ENCODE measurements at places on chromosomes 7 and 10.

DNA sequence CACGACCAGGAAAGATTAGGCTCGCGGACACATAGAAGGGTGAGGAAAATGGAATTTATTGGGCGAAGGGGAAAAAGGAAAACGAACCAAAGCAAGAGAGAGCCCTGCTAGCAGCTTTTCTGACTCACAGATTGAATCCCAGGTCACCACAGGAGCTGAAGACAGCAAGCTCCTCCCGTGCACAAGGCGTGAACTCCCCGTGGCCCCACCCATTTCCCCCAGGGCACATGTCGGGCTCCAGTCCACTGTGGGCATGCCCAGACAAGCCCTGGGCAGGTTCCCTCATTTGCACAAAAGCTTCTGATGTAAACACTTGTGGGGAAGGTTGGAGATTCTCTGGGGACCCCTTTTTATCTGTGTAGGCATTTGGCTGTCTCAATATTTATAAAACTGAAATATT, 582.4 kb downstream of the SUGCT start:
- DNase-seq, result peak; percentile 30
- no peak overlapping the region for H3K4me3 ChIP-seq
- H3K36me3 ChIP-seq, result no peaks in the 10 kb centered on the region
- H3K27me3 ChIP-seq, result no peaks in the 10 kb centered on the region
- peaks cover 5% of the 10 kb centered on the region for H3K4me1 ChIP-seq

DNA sequence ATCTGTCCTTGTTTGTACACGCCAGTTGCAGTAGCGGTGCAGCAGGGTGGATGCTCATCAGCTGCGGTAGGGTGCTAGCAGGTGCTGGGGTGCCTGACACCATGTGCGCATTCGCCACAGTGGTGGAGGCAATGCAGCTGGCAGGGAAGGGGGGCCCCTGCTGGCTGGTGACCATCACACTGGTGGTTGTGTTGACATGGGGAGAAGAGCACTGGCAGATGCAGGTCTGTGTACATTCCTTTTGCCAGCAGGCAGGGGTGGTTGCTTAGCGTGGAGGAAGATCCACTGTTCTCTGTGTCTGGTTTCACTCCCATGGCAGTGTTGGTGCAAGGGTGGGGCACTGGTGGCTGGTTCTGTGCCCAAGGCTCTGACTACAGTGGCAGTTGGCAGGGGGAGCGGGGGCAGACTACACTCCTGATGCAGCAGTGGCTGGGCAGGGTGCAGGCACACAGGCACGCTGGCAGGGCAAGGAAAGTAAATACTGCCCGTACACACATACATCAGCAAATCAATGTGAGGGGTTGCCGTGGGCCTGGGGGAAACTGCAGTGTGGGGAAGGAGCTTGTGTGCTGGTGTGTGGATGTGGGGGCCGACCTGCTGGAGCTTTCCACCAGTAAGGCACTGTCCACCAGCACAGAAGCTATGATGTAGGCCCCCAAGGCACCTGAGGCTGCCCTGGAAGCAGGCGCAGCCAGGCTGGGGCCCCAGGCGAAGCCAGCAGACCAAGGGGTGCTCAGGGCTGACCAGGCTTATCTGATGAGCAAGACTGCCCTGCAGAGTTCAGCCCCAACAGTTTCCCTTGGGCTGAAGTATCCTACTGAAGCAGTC, 87.2 kb upstream of the UNC5B start:
- H3K36me3 ChIP-seq, result no peaks in the 10 kb centered on the region
- H3K4me3 ChIP-seq, result no peak overlapping the region
- H3K4me1 ChIP-seq, result no peaks in the 10 kb centered on the region
- no peak overlapping the region for H3K27ac ChIP-seq
- DNase-seq, result no peak
- H3K27me3 ChIP-seq, result no peaks in the 10 kb centered on the region

DNA sequence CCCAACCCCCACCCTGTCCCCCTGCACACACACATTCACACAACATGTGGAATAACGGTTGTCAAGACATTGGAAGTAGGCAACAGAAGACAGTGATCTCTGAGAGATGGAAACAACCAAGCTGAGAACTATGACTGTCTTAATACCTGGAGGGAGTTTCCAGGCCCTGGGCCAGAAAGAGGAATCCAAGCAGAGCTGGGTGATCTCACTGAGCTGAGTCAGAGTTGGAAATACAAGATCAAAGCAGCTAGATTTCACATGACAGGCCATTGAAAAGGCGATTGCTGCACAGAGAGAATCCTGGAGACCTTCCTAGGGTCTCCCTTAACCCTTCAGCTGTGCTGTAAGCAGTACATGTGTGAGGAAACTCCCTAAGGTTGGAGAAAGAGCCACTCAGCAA, 165.8 kb upstream of the PRSS1 start:
- no peak for DNase-seq
- no peak overlapping the region for H3K27ac ChIP-seq
- no peaks in the 10 kb centered on the region for H3K27me3 ChIP-seq
- no peak overlapping the region for H3K4me3 ChIP-seq
- H3K36me3 ChIP-seq, result no peaks in the 10 kb centered on the region

DNA sequence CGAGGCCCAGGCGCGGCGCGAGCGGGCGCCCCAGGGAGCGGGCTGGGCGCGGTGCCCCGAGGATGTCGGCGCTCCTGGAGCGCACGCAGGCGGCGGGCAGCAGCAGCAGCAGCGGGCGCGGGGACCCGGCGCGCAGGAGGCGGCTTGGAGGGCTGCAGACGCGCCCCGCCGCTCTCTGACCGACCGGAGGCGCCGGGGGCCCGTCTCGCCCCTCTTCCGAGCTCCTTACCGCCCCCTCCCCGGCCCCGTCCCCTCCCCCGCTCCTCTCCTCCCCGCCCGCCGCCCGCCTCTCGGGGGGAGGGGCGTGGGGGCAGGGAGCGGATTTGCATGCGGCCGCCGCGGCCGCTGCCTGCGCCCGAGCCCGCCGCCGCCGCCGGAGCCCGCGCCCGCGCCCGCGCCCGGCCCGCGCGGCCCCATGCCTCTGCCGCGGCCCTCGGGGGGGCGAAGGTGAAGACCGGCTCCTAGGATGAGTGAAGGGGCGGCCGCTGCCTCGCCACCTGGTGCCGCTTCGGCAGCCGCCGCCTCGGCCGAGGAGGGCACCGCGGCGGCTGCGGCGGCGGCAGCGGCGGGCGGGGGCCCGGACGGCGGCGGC, at the start of gene NRG3:
Gene NRG3, plus strand, starts transcription at position 320 of the 592 bp plus-strand sequence.
- H3K4me1 ChIP-seq, result peaks cover 30% of the 10 kb centered on the region
- no peaks in the 10 kb centered on the region for H3K36me3 ChIP-seq
- no peak within 1 kb of the TSS for H3K27ac ChIP-seq
- DNase-seq, result no peak

DNA sequence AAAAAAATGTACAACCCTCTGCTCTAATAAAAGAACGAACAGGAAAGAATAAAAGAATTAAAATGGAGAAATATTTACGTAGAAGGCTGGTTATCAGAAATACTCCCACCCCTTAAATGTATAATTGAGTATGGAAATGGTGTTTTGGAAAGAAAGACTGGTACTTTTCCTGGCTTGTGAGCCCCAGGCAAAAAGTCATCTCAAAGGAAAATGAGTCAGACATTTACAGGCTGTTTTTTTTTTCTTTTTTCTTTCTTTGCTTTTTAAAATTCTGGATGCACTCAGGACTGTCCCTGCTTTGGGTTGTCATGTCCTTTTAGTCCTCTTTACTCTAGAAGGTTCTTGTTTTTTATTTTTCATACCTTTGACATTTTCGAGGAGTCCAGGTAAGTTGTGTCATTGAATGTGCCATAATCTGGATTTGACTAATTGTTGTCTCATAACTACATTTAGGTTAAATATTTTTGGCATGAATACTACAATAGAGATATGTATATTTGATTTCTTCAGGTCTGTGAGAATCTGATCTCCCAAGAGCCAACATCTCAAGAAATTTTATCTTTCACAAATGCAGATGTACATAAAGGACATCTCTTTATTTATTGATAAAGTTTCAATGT, 313.0 kb upstream of the GLI3 start:
- no peaks in the 10 kb centered on the region for H3K27me3 ChIP-seq
- no peak for DNase-seq
- H3K4me1 ChIP-seq, result no peaks in the 10 kb centered on the region
- no peak overlapping the region for H3K4me3 ChIP-seq

- no peaks in the 10 kb centered on the region for H3K36me3 ChIP-seq
- no peak for DNase-seq
- H3K4me1 ChIP-seq, result no peaks in the 10 kb centered on the region
- H3K27ac ChIP-seq, result no peak overlapping the region
- no peaks in the 10 kb centered on the region for H3K27me3 ChIP-seq
Measured at GRCh38 chr10:23413629-23414089, 25.2 kb upstream of the OTUD1 start.

- no peaks in the 10 kb centered on the region for H3K4me1 ChIP-seq
- no peak for DNase-seq
- H3K4me3 ChIP-seq, result no peak overlapping the region
- no peaks in the 10 kb centered on the region for H3K36me3 ChIP-seq
Measured at GRCh38 chr7:122454776-122455507, 150.4 kb upstream of the FEZF1 start.

DNA sequence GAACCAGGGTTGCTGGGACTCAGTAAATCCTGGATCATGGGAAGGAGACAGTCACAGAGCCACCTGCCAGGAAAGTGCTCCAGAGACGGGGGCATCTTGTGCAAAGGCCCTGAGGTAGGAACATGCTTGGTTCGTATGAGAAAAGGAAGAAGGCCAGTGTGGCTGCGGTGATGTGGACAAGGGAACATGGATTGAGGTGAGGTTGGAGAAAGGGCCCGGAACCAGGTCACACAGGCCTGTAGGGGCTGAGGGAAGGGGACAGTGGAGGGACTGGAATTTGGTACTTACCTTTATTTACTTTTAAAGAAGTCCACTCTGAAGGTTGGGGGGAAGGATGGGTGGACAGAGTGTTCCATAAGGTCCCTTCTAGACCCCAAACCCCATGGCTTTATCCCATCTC, 32.9 kb upstream of the CXCL12 start:
- no peak overlapping the region for H3K4me3 ChIP-seq
- no peak overlapping the region for H3K27ac ChIP-seq
- no peaks in the 10 kb centered on the region for H3K36me3 ChIP-seq
- H3K27me3 ChIP-seq, result no peaks in the 10 kb centered on the region
- no peak for DNase-seq

GRCh38 chr7:40799493-40800403, 664.9 kb downstream of the SUGCT start:
- no peak overlapping the region for H3K27ac ChIP-seq
- H3K27me3 ChIP-seq, result no peaks in the 10 kb centered on the region
- H3K4me1 ChIP-seq, result no peaks in the 10 kb centered on the region
- no peaks in the 10 kb centered on the region for H3K36me3 ChIP-seq
- no peak for DNase-seq

DNA sequence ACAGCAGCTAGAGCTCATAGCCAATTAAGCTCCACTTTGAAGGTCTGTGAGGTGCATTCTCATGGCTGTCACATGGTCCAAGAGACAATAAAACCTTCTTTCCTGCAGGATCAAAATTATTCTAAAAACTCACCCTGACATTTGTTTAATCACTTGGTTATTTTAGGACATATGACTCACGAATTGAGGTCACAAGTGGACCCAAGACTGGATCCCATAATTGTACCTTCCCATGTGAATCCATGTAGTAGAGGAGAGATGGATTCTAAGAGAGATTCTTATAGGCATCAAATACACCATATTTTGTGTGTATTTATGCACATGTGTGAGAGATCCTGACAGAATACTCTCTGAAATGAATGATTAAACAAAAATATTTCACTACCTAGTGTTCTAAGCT, 18.1 kb downstream of the POLR1F start:
- H3K27me3 ChIP-seq, result no peaks in the 10 kb centered on the region
- no peak overlapping the region for H3K27ac ChIP-seq
- DNase-seq, result no peak
- H3K4me3 ChIP-seq, result no peak overlapping the region

GRCh38 chr7:24754906-24755506, 2.3 kb downstream of the GSDME start:
- no peak overlapping the region for H3K27ac ChIP-seq
- H3K4me3 ChIP-seq, result no peak overlapping the region
- no peaks in the 10 kb centered on the region for H3K36me3 ChIP-seq
- no peak for DNase-seq
- H3K27me3 ChIP-seq, result no peaks in the 10 kb centered on the region
